ENCODE measurements at places on chromosomes 6 and 20. TPM values are rescaled to one million over a fixed set of nuclear protein-coding genes. Genes with fewer than 3 reads are reported as not detected.

CRISP3 gene
- total RNA-seq = not detected

GPR63 gene
- total RNA-seq = 2.2 TPM

RIPPLY2 gene
- not detected for total RNA-seq

KCNK5 gene
- total RNA-seq = 0.21 TPM

RUNX2 gene
- 0.20 TPM for total RNA-seq

PHF20 gene
- total RNA-seq = 36.6 TPM

TCF19 gene
- total RNA-seq = 2.1 TPM

CTAGE9 gene
- total RNA-seq = not detected

XKR7 gene
- not detected for total RNA-seq

HMGCLL1 gene
- 0.97 TPM for total RNA-seq
